Muscle of leg (tissue), 16 donors: ENCODE measurements at places on chromosomes 1 and 21.

GRCh38 chr1:206892351-206892984 lies 4.8 kb upstream of the IL24 start:
- no peak for DNase-seq

DNA sequence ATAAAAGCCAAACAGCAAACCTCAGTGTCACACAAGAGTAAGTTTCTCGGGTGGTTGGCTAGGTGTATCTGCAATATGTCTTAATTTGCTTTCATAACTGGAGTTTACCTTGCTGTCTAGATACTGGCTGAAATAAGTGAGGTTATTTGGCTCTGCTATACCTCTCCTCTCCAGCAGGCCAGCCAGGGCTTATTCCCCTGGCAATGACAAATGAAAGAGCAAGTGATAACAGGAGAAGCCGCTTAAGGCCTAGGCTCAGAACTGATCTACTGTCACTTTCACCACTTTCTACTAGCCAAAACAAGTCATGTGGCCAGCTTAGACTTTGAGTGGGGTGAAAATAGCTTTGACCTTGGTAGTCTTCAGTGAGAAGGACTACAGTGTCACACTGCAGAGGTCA lies 4.8 kb upstream of the RPE65 start:
- DNase-seq, result no peak

DNA sequence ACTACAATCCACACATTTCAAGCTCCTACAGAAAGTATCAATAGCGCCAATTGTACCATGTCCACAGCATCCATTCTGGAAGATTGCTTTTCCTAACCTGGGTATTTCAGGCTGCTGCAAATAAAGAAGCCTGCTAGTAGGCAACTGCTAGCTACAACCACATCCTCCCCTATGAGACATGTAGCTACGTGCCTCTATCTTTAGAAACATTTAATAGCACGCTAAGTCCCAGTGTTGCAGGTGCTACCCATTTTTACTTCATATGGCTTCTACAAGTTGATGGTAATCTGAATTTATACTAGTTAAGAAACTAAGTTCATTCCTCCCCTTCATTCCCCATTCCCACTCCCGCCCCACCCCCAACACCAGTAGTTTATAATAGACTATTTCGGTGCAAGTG lies 7.4 kb upstream of the AMPD1 start:
- peak; percentile 24 for DNase-seq

GRCh38 chr1:116326486-116326885 lies 46.6 kb upstream of the ATP1A1 start:
- DNase-seq, result no peak

DNA sequence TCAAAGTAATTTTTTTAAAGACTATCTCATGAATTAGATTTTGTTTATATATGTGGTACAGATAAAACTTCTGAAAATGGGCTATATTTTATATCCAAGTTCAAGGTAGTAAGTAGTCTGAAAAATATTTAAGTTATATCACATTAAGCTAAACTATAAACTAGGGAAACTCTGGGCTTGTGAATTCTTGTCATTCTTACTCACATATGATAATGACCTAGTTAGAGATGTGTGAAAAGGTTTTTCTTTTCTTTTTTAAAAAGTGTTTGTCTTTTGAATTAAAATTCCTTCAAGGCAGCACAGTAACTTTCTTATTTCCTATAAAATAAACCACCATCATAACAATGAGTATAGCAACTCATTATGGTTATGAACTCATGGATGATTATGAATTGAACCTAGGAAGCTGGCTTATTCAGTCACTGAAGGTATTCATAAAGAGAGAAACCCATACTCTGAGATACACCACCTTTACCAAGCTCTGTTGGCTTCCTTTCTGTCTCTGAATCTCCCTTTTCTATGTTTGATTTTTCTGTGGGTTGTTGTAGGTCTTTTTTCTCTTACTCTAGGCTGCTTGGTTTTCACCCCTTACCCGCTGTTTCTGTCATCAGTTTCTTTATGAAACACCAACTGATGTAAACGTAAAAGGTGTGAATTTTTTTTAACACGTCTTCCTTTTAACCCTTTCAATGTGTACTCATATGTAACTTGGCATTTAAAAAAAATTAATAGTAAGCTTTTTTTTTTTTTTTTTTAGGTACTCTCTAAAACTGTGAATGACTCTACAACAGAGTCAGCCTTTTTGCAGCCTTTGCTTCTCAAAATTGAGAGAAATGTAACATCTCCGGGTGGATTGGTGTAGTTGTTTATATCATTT lies 25.2 kb downstream of the IL12RB2 start:
- DNase-seq, result no peak

GRCh38 chr1:153951801-153952200 lies 5.3 kb upstream of the DENND4B start:
- no peak for DNase-seq

GRCh38 chr1:181479137-181479745 lies 4.1 kb upstream of the CACNA1E start:
- DNase-seq, result peak; percentile 75
